ENCODE measurements at places on chromosomes 6 and 20. TPM values are rescaled to one million over a fixed set of nuclear protein-coding genes. Genes with fewer than 3 reads are reported as not detected.

DNA sequence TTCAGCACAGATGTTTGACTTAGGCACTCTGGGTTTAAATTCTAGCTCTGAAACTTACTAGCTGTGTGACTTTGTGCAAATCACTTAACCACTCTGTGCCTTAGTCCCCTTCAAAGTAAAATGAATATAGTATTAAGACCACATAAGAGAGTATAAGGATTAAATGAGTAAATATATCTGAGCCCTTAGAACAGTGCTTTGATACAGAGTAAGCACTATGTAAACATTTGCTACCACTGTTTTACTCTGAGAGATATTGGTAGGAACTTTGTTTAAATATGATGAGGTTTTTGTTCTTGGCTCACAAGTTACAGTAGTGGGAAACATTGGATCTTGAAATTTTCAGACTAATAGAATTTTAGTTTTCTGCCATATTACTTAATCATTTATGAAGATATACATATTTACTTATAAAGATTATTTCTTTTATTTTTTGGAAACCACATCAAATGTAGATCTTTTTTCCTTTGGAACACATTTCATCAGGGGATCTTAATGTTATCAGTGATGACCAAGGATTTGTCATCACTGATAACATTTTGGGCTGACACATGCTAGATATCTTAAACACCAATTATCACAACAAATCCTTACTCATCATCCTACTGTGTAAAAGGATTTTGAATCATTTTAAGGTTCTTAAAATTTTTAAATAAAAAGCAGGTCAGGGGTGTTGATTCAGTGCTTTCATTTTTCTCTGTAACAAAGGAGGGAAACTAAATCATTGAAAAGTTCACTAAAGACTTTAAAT lies 226.2 kb downstream of the EYA4 start:
- no peak overlapping the region for H3K4me3 ChIP-seq
- no peak overlapping the region for H3K27ac ChIP-seq
- no peaks in the 10 kb centered on the region for H3K27me3 ChIP-seq
- H3K36me3 ChIP-seq = no peaks in the 10 kb centered on the region

- no peak overlapping the region for H3K4me3 ChIP-seq
- H3K36me3 ChIP-seq = no peaks in the 10 kb centered on the region
- no peaks in the 10 kb centered on the region for H3K27me3 ChIP-seq
- H3K27ac ChIP-seq = no peak overlapping the region
Observed at GRCh38 chr6:101129851-101130250, 248.7 kb upstream of the ASCC3 start.

- DNase-seq = no peak
- H3K4me3 ChIP-seq = no peak overlapping the region
- no peaks in the 10 kb centered on the region for H3K27me3 ChIP-seq
- H3K4me1 ChIP-seq = no peaks in the 10 kb centered on the region
- H3K27ac ChIP-seq = no peak overlapping the region
- no peaks in the 10 kb centered on the region for H3K36me3 ChIP-seq
Observed at GRCh38 chr6:156182356-156182755, 594.8 kb upstream of the ARID1B start.

- no peak overlapping the region for H3K27ac ChIP-seq
- no peak overlapping the region for H3K4me3 ChIP-seq
- H3K27me3 ChIP-seq = no peaks in the 10 kb centered on the region
- H3K4me1 ChIP-seq = no peaks in the 10 kb centered on the region
Observed at GRCh38 chr6:119800526-119800925, 451.0 kb upstream of the MAN1A1 start.

DNA sequence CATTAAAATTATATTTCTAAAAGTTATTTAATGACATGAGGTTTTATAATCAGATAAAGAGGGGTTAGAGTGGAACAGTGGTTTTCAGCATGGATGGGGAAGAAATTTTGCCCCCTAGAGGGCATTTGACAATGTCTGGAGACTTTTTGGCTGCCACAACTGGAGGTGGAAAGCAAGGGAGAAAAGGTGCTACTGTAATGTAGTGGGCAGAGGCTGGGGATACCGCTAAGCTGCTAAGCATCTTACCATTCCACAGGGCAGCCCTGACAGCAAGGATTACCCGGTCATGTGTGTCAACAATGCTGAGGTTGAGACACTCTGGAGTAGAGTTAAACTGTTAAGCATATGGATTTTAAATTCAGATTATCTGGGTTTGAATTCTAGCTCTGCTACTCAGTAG lies 52.9 kb upstream of the FABP7 start:
- DNase-seq = no peak
- H3K4me3 ChIP-seq = no peak overlapping the region
- H3K27ac ChIP-seq = no peak overlapping the region
- H3K27me3 ChIP-seq = no peaks in the 10 kb centered on the region
- H3K36me3 ChIP-seq = no peaks in the 10 kb centered on the region
- H3K4me1 ChIP-seq = no peaks in the 10 kb centered on the region

DNA sequence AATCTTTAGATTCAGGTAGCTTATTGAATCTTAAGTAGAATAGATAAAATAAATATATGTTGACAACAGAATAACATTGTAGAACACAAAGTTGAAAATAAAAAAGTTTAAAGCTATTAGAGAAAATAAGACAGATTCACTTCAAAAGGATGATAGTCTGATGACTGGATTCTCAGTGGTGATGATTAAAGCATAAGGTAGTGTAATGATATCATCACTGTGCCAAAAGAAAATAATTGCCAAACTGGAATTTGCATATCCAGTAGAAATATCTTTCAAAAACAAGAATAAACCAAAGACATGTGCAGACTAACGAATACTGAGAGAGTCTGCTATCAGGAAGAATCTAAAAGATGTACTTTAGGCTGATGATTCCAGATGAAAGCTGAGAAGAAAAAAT lies 30.2 kb downstream of the ENPP1 start:
- no peaks in the 10 kb centered on the region for H3K36me3 ChIP-seq
- no peak overlapping the region for H3K27ac ChIP-seq
- no peak overlapping the region for H3K4me3 ChIP-seq
- no peaks in the 10 kb centered on the region for H3K27me3 ChIP-seq
- no peak for DNase-seq

- peaks cover 92% of the 10 kb centered on the region for H3K4me1 ChIP-seq
- DNase-seq = no peak
- peak overlapping the region; percentile 93 for H3K27ac ChIP-seq
- peak overlapping the region; percentile 5 for H3K4me3 ChIP-seq
Observed at GRCh38 chr20:31716818-31717477, 5.7 kb downstream of the BCL2L1 start.

- H3K27me3 ChIP-seq = no peaks in the 10 kb centered on the region
- DNase-seq = no peak
- H3K36me3 ChIP-seq = no peaks in the 10 kb centered on the region
- H3K4me3 ChIP-seq = peak within 1 kb of the TSS; percentile 85
Observed at GRCh38 chr6:52361945-52362442, at the start of gene PAQR8. Gene PAQR8, plus strand, starts transcription at chr6:52362151. Its CDS starts 41,063 bp downstream, at chr6:52403214.

DNA sequence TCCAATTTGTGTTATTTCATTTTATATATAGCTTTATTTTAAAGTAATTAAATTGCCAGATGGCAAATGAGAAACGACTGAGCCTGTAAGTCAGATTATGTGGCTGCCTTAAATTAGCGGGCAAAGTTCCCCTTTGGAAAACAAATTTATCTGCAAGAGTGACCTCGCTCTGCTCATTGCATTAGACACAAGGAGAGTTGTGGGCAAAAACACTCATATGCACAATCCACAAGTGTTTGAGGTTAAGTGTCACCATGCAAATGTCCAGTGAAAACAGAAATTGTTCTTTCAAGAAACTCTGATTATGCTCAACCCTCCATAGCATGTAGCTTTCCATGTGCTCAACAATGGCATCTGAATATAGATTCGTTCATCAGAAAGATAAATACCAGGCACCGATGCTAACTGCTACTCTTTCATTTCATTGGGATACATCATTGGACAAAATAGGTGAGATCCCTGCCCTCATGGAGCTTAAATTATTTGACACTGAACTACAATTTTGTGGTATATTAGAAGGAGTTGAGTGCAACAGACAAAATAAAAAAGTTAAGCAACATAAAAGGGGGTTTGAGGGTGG lies 1.7 kb upstream of the NHSL1 start:
- peaks cover 28% of the 10 kb centered on the region for H3K4me1 ChIP-seq
- DNase-seq = no peak
- H3K36me3 ChIP-seq = no peaks in the 10 kb centered on the region
- no peak overlapping the region for H3K4me3 ChIP-seq
- H3K27ac ChIP-seq = no peak overlapping the region

DNA sequence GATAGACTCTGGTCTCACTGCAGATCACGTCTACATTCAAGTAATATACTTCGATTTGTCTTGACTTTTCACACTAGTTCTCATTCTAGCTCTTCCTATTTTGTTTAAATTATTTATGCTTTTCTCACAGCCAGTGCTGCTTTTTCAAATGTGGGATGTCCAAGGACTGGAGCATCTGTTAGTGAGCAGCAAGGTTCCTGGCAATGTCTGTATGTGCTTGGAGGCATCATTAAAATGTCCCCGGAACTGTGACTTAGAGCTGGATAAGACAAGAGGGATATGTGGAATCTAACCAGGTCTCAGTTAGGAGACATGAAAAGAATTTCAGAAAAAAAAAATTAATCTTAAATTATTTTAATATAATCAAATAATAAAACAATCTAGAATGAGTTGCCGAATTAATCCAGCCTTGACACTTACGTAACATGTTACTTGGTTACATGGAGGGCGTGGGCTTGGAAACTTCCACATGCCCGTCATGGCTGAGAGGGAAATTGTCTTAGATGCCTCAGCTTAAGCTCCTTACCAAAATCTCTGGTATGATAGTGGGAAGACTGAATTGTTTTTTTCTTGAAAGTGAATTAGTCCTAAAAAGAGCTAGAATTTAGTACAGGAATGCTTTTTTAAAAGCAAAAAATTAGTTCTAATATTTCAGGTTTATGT lies 21.4 kb upstream of the CARMIL1 start:
- H3K4me1 ChIP-seq = no peaks in the 10 kb centered on the region
- H3K27ac ChIP-seq = no peak overlapping the region
- no peak for DNase-seq
- no peaks in the 10 kb centered on the region for H3K36me3 ChIP-seq
- no peaks in the 10 kb centered on the region for H3K27me3 ChIP-seq

- no peaks in the 10 kb centered on the region for H3K27me3 ChIP-seq
- no peaks in the 10 kb centered on the region for H3K36me3 ChIP-seq
- peaks cover 6% of the 10 kb centered on the region for H3K4me1 ChIP-seq
Observed at GRCh38 chr20:40890181-40890580, 138.4 kb upstream of the TOP1 start.

DNA sequence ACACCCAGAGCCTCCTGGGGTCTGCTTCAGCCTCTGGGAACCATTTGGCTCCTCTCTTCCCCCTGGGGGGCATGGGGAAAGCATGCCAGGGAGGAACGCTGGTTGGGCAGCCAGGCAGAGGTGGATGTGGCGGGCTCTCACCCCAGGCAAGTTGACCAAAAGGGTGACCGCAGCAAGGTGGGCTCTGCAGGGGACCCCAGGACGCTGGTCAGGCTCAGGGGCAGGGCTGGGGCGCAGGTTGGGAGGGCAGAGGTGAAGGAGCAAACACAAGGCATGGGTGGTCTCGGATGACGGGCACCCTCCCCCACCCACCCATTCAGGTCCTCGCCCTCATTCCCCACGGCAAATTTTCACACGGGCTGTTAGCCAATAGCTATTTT lies 30.2 kb upstream of the MRGBP start:
- H3K27ac ChIP-seq = no peak overlapping the region
- peaks cover 23% of the 10 kb centered on the region for H3K4me1 ChIP-seq
- no peaks in the 10 kb centered on the region for H3K36me3 ChIP-seq
- H3K4me3 ChIP-seq = no peak overlapping the region
- no peaks in the 10 kb centered on the region for H3K27me3 ChIP-seq

DNA sequence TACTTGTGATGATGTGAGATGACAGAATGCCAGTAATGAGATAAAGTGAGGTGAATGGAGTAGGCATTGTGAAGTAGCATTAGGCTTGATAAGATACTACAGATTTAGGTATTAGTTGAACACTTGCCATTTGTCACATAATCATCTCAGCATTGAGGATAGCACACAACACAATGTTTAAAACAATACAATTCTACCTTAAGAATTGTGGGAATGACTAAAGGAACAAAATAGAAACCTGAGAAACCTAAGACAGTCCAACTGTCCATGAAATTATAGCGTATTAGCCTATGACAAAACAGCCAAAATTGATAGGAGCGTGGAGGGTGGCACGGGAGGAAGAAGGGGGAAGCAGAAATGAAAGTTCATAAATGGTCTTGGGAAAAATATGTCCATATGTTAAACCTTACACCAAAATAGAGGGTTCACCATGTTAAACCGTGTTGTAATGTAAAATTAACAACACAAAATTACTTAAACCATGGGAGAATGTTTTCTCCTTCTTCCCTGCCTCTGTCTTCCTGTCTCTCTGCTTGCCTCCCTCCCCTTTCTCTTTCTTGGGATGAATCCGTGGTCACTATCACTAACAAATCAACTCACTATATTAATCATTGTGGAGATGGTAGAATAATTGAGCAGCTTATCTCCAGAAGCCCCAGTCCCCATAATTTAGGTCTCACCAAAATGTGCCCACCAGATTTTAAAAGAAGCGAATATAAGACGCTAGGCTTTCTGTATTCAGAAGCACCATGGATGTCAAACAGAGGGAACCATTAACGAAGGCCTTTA lies 33.0 kb upstream of the HFE start:
- peak overlapping the region; percentile 99 for H3K27ac ChIP-seq
- peaks cover 17% of the 10 kb centered on the region for H3K4me1 ChIP-seq
- no peak for DNase-seq

DNA sequence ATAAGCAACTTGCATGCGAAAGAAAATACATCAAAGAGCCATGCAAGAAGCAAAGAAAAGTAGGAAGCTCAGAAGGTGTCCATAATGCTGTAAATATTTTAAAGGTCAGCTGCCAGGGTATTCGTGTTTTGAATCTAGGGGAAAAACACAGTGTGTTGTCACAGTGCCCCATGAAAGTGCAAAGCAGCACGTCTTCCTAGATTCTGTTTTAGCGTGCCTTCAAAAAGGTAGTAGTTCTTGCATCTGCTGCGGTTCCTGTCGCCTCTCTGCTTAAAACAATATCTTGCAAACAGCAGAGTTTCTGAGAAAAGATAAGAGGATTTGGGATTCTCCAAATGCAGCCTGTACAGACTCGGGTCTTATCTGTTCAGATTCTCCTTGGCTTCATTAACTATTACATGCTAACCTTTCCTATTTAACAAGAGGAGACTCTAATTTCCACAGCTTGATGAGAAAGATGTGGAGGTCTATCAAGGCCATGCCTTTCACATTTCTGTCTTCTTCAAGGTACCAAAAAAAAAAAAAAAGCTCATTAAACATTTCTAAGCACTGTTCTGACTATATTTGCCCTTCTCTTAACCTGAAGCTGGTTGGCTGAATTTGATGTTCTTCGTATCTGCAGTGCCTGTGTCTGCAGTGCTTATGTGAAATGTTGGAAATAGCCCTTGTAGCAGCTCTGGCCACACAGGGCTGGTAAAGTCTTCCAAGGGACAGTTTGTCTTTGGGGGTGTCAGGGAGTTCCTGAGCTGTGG lies 297.5 kb downstream of the ADGB start:
- no peak overlapping the region for H3K27ac ChIP-seq
- H3K27me3 ChIP-seq = no peaks in the 10 kb centered on the region
- no peaks in the 10 kb centered on the region for H3K36me3 ChIP-seq
- H3K4me1 ChIP-seq = no peaks in the 10 kb centered on the region
- DNase-seq = no peak

GRCh38 chr20:2084703-2085102 lies 16.9 kb upstream of the STK35 start:
- H3K27me3 ChIP-seq = no peaks in the 10 kb centered on the region
- H3K4me1 ChIP-seq = peaks cover 8% of the 10 kb centered on the region
- H3K4me3 ChIP-seq = no peak overlapping the region
- no peak for DNase-seq
- no peak overlapping the region for H3K27ac ChIP-seq

CLIC1 gene
- 208 TPM for total RNA-seq

LAMA4 gene
- total RNA-seq = 336 TPM

NTSR1 gene
- total RNA-seq = 0.83 TPM

VNN1 gene
- total RNA-seq = 2.7 TPM

TOX2 gene
- total RNA-seq = 35.3 TPM

CASS4 gene
- 6.6 TPM for total RNA-seq

GGTLC1 gene
- not detected for total RNA-seq

CBLN4 gene
- total RNA-seq = 0.11 TPM

RTF2 gene
- 80.9 TPM for total RNA-seq
